ENCODE measurements at places on chromosomes 16 and 17. TPM values are rescaled to one million over a fixed set of nuclear protein-coding genes. Genes with fewer than 3 reads are reported as not detected.

Gene TBC1D24
- total RNA-seq, result 8.1 TPM

Gene SDK2
- 11.9 TPM for total RNA-seq

DNA sequence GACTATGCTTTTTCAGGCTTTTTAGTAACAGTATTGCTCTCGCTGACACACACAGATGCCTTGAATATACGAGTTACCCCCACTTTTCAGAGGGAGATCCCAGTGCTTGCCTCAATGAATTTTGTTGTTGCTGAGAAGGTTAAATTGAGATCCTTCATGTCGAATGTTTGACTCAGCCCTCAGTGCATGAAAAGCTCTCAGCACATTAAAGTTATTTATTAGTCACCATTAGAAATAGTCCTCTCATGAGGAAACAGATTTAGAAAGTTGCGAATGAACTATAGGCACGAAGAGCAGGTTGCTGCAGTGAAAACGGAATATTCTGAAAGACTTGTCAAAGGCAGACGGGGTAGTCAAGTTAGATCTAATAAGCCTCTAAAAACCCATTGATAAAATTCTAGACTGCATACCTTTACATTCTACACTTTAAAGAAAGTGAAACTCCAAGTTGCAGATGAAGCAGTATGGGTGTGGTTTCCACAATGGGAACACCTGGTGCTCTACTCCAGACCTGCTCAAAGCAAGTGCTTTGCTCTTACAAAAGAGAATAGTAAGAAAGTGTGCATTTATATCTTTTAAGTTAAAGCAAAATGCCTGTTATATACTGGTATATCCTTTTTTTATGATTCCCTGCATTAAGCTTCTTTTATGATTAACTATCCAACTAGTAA is 238.1 kb downstream of the MAF start:
- peaks cover 11% of the 10 kb centered on the region for H3K4me1 ChIP-seq
- no peak overlapping the region for H3K4me3 ChIP-seq
- peak overlapping the region; percentile 3 for H3K27ac ChIP-seq
- DNase-seq, result peak; percentile 17

DNA sequence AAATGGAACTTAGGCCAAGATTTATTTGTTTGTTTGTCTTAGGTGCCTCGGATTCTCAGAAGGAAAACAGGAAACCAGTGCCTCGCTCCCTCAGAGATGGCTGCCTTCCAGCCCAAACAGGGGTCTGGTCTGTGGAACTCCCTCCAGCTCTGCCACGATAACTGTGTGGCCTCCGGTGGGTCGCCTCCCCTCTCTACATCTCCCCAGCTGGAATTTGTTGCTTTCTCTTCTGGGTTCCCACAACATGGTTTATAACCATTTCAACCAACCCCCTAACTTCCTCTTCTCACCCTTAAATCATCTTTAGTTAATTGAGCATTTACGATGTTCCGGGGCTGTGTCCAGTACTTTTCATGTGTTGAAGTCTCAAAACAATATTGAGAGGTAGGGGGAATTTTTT is 30.9 kb upstream of the PLLP start:
- H3K4me1 ChIP-seq, result peaks cover 23% of the 10 kb centered on the region
- no peak for DNase-seq
- H3K27me3 ChIP-seq, result no peaks in the 10 kb centered on the region

GRCh38 chr17:57228911-57229310 is 27.4 kb upstream of the MSI2 start:
- no peak overlapping the region for H3K4me3 ChIP-seq
- no peak for DNase-seq
- no peak overlapping the region for H3K27ac ChIP-seq
- H3K4me1 ChIP-seq, result no peaks in the 10 kb centered on the region

- DNase-seq, result no peak
- peak overlapping the region; percentile 98 for H3K27ac ChIP-seq
- H3K36me3 ChIP-seq, result peaks cover 79% of the 10 kb centered on the region
- peaks cover 84% of the 10 kb centered on the region for H3K4me1 ChIP-seq
- peak overlapping the region; percentile 5 for H3K4me3 ChIP-seq
- H3K27me3 ChIP-seq, result no peaks in the 10 kb centered on the region
Observed at GRCh38 chr16:27228621-27229501, 25.5 kb downstream of the KDM8 start.

- no peak overlapping the region for H3K4me3 ChIP-seq
- no peak for DNase-seq
- H3K27ac ChIP-seq, result peak overlapping the region; percentile 67
- H3K36me3 ChIP-seq, result peaks cover 3% of the 10 kb centered on the region
- no peaks in the 10 kb centered on the region for H3K27me3 ChIP-seq
Observed at GRCh38 chr16:68257906-68258800, 6.2 kb upstream of the SLC7A6 start.

GRCh38 chr16:87461466-87461991 is 31.3 kb downstream of the ZCCHC14 start:
- no peaks in the 10 kb centered on the region for H3K27me3 ChIP-seq
- DNase-seq, result peak; percentile 18
- no peak overlapping the region for H3K27ac ChIP-seq
- no peak overlapping the region for H3K4me3 ChIP-seq
- no peaks in the 10 kb centered on the region for H3K36me3 ChIP-seq

DNA sequence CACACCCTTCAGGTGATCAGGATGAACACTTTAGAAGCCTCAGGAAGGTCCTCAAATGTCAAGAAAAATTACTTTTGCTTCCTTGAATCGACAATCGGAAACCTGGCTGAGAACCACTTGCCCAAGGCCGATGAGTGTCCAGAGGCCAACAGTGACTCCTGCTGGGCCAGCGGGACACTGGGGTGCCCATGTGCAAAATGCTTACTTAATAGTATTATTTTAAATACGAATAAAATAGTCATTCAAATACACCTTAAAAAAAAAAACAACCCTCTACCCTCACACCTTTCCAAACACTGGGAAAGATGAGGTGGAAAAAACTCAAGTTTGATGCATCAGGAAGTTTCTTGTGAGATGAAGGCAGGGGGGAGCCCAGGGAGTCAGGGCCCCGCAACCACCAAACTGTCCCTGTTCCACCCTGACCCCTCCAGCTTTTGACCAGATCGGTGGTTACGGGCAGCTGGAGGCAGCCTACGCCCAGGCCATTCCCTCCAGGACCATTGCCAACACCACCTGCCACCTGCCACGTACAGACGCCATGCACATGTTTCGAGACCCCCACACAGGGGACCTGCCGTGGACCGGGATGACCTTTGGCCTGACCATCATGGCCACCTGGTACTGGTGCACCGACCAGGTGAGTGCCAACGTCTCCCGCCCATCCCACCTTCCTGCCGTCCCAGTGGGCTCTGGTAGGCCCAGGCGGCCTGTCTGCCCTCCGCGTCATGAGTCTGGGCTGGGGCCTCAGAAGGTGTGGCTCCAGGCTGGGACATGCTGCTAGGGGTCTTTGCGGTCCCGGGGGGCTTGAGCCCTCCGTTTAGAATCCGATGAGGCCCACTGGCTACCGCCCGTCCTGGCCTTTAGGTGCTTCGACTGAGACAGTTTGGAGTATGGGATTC is 18.9 kb downstream of the SLC5A10 start:
- no peak overlapping the region for H3K27ac ChIP-seq
- H3K27me3 ChIP-seq, result no peaks in the 10 kb centered on the region
- H3K4me1 ChIP-seq, result peaks cover 9% of the 10 kb centered on the region
- no peak for DNase-seq

GRCh38 chr17:81951785-81952684 is 5.0 kb upstream of the MYADML2 start:
- no peaks in the 10 kb centered on the region for H3K36me3 ChIP-seq
- H3K4me1 ChIP-seq, result peaks cover 3% of the 10 kb centered on the region
- peaks cover 2% of the 10 kb centered on the region for H3K27me3 ChIP-seq

DNA sequence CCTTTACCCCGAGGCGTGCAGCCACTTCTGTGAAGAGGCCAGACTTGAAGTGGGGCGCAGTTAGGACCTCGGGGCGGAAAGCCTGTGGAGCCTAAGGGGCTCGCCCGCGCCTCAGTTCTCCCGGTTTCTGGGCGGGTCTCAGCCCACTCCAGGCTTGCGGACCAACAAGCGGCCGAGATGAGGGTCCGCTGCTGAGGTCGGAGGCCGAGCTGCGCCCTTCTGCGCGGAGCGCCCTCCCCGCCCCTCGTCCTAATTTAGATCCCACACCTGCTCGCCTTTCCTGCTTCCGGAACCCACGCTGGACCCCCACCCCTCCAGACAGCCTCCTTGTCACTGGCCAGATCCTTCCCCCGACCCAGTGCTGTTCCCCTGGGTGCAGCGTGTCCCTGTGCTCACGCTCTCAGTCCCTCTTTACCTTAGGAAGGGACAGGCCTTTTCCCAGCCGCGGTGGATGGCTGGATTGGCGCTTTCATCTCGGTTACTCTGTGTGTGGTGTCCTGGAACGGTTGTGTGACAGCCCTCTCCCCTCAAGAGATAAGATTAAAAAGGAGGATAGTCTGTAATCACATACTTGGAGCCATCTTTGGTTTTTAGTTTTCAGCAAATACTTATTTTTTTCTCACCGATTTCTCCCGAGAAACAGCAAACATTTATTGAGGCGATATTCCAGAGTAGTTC is 933 bp upstream of the ATXN7L3 start:
- no peaks in the 10 kb centered on the region for H3K27me3 ChIP-seq
- peaks cover 59% of the 10 kb centered on the region for H3K4me1 ChIP-seq
- H3K27ac ChIP-seq, result peak overlapping the region; percentile 93
- DNase-seq, result peak; percentile 25
- peak overlapping the region; percentile 83 for H3K4me3 ChIP-seq

DNA sequence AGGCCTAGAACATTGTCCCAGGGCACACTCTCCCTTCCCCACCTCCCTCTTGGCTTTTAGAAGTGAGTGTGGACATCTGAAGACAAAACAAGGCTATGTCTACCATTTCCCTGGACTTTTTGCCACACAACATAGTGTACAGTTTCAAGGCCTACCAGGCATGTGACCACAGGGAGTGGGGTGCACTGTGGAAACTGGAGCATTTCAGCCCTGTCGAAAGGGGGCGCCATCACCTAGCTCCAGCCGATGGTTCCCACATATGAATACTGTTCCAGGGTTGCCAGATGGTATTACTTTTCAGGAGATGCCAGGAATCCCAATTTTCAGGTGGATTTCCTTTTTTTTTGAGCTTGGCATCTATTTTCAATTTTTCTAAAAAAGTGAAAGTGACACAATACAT is 140.7 kb downstream of the KATNIP start:
- no peaks in the 10 kb centered on the region for H3K36me3 ChIP-seq
- H3K27me3 ChIP-seq, result no peaks in the 10 kb centered on the region
- no peak overlapping the region for H3K27ac ChIP-seq
- H3K4me1 ChIP-seq, result peaks cover 3% of the 10 kb centered on the region
- no peak overlapping the region for H3K4me3 ChIP-seq
- DNase-seq, result peak; percentile 33

DNA sequence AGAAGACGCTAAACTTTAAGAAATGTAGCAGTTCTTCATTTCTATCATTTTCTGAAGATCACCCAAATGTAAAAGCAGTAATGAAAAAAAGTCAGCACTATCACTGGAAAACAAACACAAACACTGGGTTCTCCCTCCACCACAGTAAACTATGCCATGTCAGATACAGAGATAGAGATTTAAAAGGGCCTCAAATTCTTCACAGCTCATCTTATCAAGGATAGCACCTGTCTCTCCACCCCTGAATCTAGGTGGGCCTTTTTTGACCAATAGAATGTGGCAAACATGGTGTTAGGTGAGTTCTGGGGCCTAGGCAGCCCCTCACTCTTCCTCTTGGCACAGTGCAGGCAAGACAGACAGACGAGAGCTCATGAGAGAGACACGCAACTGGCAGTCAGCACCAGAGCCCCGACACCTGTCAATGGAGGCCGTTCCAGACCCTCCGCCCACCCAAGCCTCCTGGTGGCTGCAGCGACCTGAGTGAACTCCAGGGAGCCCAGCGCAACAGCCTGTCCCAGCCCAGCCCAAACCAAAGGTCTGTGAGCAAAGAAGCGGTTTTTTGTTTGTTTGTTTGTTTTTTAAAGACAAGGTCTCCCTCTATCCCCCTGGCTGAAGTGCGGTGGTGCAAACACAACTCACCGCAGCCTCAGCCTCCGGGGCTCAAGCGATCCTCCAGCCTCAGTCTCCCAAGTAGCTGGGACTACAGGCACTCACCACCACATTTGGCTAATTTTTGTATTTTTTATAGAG is 79.8 kb downstream of the TBC1D16 start:
- H3K27ac ChIP-seq, result no peak overlapping the region
- no peak overlapping the region for H3K4me3 ChIP-seq
- no peak for DNase-seq
- H3K36me3 ChIP-seq, result no peaks in the 10 kb centered on the region

- H3K36me3 ChIP-seq, result no peaks in the 10 kb centered on the region
- no peak overlapping the region for H3K4me3 ChIP-seq
- no peak overlapping the region for H3K27ac ChIP-seq
- peaks cover 2% of the 10 kb centered on the region for H3K27me3 ChIP-seq
Observed at GRCh38 chr17:2862197-2862596, 66.0 kb downstream of the RAP1GAP2 start.

DNA sequence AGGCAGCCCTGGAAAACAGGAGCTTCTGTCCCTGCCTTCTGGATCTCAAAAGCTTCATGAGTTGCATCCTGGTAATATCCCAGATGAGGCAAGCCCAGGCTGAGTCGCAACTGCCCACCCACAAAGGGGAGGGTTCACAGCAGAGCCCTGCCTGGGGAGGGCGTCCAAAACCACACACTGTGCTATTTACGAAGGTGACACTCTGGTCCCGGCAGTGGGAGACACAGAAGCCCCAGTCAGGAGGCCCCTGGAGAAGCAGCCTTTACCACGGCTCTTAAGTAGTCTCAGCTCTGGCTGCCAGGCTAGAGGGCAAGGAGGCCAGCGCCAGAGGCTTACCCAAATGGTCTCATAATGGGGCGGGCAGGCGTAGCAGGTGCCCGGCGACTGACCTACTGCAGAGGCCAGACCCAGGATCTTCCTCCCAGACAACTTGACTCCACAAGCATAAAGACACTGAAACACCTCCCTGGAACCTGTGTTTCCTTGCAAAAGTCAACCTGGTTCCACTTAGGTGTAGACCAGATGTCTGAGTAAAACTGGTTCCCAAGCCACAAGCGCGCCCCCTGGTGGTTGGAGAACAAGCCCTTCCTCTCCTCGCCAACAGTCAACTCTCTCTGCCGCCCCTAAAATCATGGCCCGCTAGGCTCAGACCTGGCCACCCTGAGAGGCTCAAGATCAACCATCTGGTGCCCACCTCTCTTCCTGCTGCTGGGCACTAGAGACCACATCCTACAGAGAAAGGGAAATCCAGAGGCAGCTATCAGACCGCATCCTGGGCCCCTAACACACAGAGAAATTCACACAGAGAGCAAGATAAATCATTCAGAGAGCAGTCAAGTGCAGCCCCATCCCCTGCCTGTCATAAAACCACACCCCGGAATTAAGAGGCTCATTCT is 5.2 kb downstream of the AXIN2 start:
- peaks cover 21% of the 10 kb centered on the region for H3K36me3 ChIP-seq
- H3K4me3 ChIP-seq, result no peak overlapping the region
- H3K4me1 ChIP-seq, result peaks cover 24% of the 10 kb centered on the region
- peaks cover 16% of the 10 kb centered on the region for H3K27me3 ChIP-seq
- H3K27ac ChIP-seq, result no peak overlapping the region
